Glutamatergic neuron (in vitro differentiated cells): ENCODE measurements at places on chromosomes 2 and 18.

DNA sequence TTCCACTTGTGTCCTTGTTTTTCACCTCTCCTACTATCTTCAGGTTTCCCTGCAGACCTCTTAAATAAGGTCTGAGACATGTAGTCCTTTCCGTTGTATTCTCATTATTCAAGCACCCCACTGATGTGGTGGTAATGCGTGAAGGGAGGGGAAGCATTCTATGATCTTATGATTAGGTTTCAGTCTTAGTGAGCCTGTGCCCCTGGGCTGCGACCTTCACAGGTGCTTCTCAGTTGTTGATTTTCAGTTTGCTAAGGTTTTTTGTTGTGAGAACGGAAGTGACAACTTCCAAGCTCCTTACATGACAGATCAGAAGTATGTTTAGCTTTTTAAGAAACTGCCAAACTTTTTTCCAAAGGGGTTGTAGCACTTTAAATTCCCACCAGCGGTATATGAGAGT lies 41.3 kb downstream of the VPS54 start:
- no peak for DNase-seq

GRCh38 chr18:50320719-50321118 lies 33.2 kb upstream of the CXXC1 start:
- no peak for DNase-seq

- no peak for DNase-seq
These were observed 186.5 kb downstream of the LNPK start for GRCh38 chr2:175815537-175815936.

DNA sequence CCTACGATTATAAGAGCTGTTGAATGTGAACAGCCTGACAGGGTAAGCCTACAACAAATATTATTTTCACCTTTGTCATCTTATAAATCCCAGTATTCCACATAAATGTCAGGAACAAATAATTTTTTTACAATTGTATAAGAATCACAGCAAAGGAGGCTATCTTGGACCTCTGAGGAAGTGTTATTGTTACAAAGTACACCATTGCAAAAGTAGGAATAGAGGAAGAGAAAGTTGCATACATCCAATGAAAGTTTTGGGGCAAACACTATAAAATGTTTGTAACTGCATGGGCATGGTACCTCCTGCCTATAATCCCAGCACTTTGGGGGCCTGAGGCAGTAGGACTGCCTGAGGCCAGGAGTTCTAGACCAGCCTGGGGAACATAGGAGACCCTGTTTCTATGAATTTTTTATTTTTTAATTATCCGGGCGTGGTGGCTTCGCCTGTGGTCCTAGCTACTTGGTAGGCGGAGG lies 715 bp upstream of the MEMO1 start:
- DNase-seq, result no peak

- DNase-seq, result no peak
These were observed 24.8 kb downstream of the PPP1CB start for GRCh38 chr2:28776471-28776870.

DNA sequence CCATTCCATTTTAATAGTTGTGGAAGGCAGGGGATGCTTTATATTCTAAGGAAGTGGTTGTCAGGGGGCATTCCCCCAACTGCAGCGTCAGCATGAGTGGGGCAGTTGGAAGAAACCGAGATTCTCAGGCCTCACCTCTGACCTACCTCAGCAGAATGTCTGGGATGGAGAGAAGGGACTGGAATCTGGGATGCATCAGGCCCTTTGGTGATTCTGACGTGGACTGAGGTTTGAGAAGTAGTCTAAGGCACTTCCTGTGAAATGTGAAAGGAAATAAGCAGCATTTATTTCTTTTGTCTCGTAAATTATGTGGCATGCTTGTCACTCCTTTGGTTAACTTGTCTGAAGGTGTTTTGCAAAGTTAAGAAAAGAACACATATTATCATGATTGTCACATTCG lies 540.7 kb upstream of the NETO1 start:
- no peak for DNase-seq

DNA sequence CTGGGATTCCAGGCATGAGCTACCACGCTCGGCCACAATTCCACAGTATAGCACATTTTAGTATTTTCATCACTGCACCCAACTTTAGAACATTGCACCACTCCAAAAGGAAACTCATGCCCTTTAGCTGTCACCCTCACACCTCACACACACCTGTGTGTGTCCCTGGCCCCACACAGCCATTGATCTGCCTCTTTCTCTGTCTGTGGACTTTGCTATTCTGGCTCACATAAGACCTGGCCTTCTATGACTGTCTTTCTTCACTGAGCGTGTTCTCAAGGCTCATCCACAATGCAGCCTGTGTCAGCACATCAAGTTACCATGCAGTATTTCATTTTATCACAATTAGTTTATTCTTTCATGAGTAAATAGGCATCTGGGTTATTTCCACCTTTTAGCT lies 19.7 kb upstream of the ATP9B start:
- no peak for DNase-seq

- no peak for DNase-seq
These were observed 115.1 kb downstream of the DTNB start for GRCh38 chr2:25558262-25558661.

GRCh38 chr2:160687629-160688028 lies 194.0 kb upstream of the RBMS1 start:
- DNase-seq, result no peak

DNA sequence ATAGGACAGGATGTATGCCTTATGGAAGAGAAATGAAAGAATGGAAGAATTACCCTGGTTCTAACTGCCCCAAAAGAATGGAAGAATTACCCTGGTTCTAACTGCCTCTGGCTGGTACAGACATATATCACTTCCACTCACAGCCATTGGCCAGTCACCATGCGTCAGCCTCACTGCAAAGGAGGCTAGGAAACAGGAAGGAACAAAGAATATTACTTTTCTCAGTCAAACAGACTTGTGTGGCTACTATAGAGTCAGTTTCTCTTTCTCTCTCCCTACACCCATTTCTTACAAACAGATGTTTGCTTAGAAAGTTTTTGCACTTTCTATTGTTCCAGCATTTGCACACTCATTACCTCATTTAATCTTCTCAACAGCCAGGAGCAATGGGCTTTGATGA lies 1111.1 kb upstream of the KLHL29 start:
- DNase-seq, result no peak

GRCh38 chr18:36889742-36890141 lies 60.8 kb downstream of the KIAA1328 start:
- no peak for DNase-seq

- DNase-seq, result no peak
These were observed 31.0 kb upstream of the CATIP start for GRCh38 chr2:218325566-218326160.
